ENCODE measurements at places on chromosomes 12 and 14.

GRCh38 chr14:32404784-32405573 is 75.9 kb downstream of the AKAP6 start:
- no peak for DNase-seq

GRCh38 chr12:104727726-104728465 is 230.2 kb downstream of the SLC41A2 start:
- no peak for DNase-seq

GRCh38 chr14:71658261-71658860 is 273.9 kb upstream of the RGS6 start:
- no peak for DNase-seq

- DNase-seq: no peak
Observed at GRCh38 chr14:38238332-38238731, 17.6 kb downstream of the CLEC14A start.

GRCh38 chr12:96303653-96304052 is 96.6 kb downstream of the CDK17 start:
- DNase-seq: no peak

DNA sequence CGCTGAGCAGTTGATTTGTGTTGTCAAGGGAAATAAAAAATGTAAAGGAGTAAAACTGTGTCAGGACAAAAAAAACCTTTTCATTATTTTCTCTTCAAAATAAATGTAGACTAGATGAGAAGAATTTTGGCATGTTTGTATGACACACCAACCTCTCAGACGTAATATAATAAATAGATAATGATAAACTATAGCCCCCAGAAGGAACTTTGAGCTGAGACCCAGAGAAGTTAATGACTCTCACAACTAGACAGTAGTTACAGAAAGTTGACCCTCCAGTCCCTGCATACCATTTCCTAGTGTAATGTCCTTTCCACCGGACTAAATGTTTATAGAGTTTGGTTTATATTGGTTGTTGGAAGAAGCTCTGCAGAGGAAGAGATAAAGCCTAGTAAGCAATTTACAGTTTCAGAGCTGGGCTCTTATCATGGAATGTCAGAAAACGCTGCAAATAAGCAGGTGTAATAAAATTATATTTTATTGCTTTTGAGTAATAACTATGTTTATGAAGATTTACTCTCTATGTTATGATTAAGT is 97.3 kb downstream of the TRHDE start:
- no peak for DNase-seq

- DNase-seq: no peak
Observed at GRCh38 chr12:19018302-19018970, 111.1 kb upstream of the PLEKHA5 start.

- peak; percentile 44 for DNase-seq
Observed at GRCh38 chr12:48334808-48335207, 15.9 kb downstream of the ZNF641 start.

DNA sequence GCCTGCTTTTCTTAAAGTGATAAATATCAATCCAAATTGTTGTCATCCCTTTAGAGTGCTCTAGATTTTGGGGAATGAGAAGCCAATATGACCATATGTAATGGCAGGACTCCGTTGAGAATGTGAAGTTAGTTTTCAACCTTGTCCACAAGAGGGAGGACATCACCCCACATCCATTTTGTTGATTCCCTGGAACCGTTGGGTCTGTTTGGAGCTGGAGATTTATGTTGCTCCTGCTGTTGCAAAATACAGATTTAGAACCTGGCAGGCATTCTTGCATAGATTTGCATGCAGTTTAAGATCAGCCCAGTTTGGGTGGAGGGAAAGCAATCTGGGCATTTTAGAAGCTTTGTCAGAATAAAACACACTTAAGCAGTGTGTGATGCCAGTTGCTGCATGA is 620.1 kb downstream of the NRXN3 start:
- no peak for DNase-seq

DNA sequence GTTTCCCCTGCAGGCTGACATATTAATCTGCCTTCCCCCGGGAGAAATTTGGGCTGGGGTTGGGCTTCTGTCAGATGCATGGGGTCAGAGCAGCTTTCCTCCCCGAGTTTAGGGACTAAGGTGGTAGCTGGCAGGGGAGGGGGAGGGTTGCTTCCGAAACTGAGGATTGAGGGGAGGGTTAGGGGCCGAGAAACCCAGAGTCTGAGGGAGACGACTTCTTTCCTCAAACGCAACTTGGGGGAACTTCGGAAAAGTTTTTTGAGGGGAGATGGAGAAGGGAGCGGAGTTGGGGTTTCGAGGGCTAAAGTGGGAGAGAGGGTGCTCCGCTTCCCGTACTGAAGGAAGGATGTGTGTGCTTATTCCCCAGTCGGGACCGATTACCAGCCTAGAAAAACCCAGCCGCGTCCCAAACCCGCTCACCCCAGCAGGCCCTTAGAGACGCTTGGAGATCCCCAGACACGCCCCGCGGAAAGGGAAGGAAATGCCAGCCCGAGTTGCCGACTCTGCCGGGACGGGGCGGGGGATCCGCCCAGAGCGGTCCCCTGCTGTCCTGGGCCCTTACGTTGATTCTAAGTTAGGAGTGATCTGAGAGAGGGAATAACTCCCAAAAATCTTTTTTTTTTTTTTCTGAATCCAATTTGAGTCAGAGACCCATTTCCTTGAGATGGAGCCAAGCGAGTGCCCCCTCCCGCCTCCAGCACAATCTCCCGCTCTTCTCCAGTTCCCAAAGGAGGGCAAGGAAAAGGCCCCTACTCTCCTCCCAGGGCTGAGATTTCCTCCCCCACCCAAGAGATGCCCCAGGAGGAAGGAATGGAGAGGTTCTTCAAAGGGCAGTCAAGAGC is 61.9 kb downstream of the SMUG1 start:
- peak; percentile 25 for DNase-seq

DNA sequence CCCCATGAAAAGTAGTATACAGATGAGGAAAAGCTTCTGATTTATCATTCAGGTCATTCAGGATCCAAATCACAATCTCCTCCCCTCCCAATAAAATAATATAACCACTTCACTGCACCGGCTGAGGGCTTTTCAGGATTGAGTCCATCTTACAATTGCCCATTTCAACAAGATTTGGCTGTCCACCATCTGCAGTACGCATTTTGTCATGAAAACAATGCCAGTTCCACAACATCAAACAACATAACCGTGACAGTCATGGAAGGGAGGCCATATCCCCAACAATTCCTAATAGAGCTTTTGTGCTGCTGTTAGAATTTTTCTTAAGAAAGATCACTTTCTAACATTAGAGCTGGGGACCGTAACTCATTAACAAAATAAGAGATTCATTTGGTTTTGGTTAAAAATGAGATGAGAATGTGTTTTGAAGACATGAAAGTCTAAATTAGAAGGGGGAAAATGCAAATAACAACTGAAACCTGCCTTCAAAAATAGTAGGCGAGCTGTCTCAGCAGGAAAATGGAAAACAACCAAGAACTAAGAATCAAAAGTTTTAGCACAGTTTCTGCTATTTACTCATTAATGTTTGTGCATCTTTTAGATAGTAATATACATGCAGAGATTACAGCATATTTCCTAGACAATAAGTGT is 38.3 kb upstream of the TMTC2 start:
- DNase-seq: no peak

- DNase-seq: no peak
Observed at GRCh38 chr14:21912367-21912766, 238.7 kb upstream of the OR4E1 start.

GRCh38 chr12:122860040-122860853 is 25.0 kb downstream of the HIP1R start:
- peak; percentile 79 for DNase-seq

DNA sequence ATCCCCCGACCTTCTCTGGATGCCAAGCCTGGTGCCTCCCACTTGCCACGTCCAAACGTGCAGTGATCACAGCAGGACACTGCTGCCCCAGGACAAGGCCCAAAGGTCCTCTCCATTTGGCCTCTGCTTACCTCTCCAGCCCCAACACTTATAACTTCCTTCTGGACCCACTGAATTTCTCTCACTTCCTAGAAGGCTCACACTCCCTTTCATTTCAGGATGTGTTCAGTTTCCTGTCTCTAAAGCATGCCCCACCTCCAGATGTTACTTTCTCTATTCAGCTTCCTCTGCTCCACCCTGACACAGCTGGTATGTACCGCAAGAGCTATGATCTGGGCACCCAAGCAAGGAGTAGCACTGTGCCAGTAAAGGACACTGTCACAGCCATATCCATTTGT is 33.0 kb downstream of the CDKL1 start:
- peak; percentile 45 for DNase-seq

DNA sequence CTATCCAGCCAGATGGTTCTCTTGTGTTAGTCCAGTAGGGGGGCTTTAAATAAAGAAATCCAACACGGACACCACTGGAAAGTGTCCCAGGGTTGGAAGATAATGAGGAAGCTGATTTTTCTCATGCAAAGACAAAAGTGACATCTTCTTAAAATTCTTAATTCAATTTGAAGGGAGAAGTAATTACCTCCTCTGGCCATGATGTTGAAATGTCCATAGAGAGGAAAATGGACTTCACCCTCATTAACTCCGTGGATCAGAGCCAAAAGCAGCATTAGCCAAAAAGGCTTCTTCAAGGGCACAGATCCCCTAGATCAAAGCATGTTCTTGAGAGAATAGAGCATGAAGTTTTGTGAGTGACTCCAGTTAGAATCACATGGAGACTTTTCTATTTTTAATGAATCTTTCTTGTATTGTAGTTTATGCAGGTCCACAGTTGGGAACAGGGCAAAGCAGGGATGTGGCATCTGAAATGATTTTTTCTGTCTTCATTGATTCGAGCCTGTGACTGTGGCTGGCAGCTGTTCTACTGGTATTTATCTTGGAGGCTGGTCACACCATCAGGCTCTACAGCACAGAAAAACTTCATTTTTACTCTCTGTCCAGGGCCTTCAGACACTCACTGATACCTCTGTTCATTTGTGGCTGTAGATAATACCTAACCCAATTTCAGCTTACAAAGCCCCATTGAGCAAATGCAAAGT is 1002.5 kb downstream of the AACS start:
- no peak for DNase-seq

GRCh38 chr14:68450391-68451120 is 342.3 kb downstream of the ZFP36L1 start:
- DNase-seq: no peak

GRCh38 chr12:65232476-65233077 is 45.9 kb upstream of the MSRB3 start:
- DNase-seq: no peak
